Dermis blood vessel endothelial cell (primary cell): ENCODE measurements at places on chromosomes 12 and 14. TPM values are rescaled to one million over a fixed set of nuclear protein-coding genes. Genes with fewer than 3 reads are reported as not detected.
A peak's percentile ranks its signal among the peaks of the same experiment; 100 is the strongest.

DNA sequence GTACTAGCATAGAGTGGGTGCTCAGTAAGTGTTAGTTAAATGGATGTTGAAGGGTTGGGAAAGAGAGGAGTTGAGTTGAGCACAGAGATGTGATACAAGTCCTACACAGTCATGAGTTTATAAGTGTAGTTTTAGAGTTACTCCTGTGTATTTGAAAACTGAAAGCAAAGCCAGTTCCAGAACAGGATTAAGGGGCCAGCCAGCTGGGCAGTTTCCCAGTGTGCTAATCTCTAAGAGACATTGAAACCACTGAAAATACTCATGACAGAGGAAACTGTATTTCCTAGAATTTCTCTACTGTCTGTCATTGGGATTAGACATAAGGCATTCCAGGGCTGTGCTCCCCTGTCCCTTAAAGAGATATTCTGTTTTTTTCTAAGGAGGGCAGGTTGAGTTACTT, 101.0 kb downstream of the DERA start:
- DNase-seq, result no peak

The LRTM2 gene
- not detected in 2 replicates for total RNA-seq

DNA sequence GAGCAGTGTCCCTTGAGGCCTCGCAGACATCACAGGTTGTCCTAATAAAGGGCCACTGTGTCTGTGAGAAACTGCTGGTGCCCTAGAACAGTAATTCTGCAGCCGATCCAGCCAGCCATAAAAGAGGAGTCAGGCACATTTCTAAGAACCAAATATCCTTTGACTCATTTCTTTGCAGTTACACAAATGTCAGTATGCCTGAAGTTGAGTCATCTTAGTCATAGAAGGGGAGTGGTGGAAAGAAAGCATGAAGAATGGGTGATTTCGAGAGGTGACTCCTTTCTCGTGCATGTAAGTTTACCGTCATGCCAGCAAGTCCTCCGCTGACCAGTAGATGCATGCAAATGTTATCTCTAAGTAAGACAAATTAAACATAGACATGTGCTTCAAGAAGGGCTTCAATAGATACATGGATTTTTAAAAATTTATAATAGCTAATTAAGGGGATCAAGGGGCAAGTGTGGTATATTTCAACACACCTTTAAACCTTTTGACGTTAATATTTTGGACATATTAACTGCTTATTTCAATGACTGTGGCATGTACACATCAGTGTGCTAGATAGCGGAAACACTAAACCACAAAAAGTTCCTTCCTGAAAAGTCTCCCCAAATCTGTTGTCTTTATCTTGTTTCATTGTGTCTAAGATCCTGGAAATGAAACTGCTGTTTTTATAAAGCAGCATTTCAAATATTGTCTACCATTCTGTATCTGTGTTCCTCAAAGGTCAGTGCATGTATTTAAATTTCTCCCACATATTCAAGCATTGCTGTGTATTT, 497.4 kb downstream of the NPAS3 start:
- peak; percentile 1 for DNase-seq

- no peak for DNase-seq
Measured at GRCh38 chr14:67516676-67517075, 16.4 kb upstream of the PLEKHH1 start.

GRCh38 chr12:123365025-123365917, 624 bp upstream of the SBNO1 start:
- DNase-seq, result peak; percentile 99

DNA sequence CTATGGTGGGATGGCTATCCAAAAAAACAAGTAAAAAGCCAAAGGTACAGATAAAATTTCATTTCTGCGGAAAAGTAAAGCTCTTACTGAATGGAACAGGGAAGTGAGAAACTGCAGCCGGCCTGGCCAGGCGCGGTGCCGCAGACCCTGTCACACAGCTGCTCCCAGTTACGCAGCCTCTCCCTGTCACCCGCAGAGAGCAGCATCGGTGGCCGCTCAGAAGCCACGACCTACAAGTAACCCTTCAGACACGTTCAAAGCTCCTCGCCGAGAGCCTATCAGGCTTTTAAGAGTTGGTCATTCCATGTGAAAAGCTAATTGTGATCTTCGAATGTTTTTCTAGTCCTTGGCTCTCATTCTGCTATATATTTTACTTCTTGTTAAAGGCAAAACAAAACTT, 11.0 kb upstream of the ANKLE2 start:
- DNase-seq, result no peak

- DNase-seq, result no peak
Measured at GRCh38 chr12:124532331-124532750, 35.1 kb downstream of the NCOR2 start.

- DNase-seq, result no peak
Measured at GRCh38 chr12:130713581-130713991, 2.5 kb downstream of the RIMBP2 start.

DNA sequence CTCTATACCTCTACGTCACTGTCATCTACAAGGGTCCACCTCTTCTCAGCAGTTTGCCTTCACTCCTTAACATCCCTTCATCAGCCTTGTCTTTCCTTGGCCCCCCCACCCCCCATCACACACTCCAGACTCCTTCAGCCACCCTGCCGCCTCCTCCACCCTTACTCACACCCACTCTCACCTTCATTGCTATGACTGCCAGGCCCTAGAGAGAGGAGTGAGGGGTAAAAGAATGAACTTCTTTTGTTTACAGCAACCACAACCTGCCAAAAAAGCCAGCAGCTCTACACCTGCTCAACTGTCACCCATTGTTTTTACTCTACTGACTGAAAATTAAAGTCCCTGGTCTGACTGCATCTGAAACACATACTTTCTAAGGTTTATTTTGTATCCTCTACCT, 112.8 kb downstream of the DUSP6 start:
- DNase-seq, result no peak

The HOXC9 gene
- total RNA-seq, result 0.28 and 0.68 TPM in 2 replicates

The SENP1 gene
- total RNA-seq, result 15.1 and 15.7 TPM in 2 replicates

The KRT73 gene
- total RNA-seq, result not detected in 2 replicates

The GPRC5D gene
- total RNA-seq, result 0.17 TPM in 1 of 2 replicates, not detected in the other

DNA sequence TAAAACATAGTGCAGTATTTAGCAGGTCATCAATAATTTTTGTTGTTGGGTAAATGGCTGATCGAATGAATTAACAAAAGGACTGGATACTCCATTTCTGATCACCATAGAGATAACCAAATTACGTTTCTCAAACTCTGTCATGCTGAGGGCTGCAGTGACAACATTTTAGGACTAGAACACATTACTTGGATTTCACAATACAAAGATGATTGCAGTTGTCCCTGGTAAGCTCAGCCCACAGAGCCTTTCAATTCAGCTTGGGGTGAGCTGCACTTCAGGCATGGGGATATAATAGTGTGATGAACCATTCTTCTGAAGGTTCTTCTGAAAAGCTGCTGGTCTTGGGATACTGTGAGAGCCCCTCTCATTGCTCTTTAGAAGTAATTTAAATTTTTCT, 74.3 kb downstream of the FAR2 start:
- DNase-seq, result no peak

GRCh38 chr12:3977621-3978020, 104.4 kb upstream of the PARP11 start:
- DNase-seq, result no peak

GRCh38 chr12:108033090-108033489, 96.0 kb upstream of the WSCD2 start:
- DNase-seq, result no peak

DNA sequence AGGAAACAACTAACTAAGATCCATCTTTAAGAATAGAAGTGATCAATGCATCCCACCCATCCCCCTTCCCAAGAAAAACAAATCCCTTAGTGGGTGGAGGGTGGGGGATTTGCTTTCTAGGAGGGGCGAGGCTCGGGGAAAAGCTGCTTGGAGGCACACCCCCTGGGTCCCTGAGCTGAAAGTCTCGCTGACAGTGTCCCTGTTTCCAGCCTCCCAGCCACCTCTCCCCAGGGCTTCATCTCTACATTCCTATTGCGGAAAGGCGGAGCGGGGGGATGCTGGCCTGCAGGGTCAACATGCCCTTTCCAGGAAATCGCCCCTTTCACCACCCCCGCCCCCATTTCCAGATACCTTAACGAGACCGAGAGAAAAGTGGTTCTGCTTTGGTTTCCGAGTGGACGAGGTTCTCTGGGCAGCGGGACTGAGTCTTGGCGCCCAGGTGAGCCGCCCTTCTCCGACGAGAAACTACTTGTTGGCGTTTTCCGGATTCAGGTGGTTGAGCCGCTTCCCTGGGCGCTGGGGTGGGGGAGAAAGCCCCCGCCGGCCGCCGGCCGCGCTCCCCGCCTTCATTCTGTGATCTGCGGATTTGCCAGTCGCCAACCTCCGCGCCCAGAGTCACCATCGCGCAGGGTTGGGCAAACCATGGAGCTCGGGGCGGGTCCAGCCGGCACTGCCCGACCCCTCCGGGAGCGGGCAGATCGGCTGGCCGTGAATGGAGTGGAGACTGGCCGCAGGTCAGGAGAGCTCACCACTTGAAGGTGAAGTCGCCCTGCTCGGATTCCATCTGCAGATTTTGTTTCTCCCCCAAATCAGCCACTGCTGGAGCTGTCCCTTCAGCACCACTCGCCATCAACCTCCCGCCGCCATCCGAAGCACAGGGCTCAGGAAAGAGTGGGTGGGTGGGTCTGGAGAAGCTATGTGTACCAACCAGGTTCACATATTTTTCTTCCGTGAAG, 505 bp downstream of the KCNC2 start:
- peak; percentile 13 for DNase-seq

DNA sequence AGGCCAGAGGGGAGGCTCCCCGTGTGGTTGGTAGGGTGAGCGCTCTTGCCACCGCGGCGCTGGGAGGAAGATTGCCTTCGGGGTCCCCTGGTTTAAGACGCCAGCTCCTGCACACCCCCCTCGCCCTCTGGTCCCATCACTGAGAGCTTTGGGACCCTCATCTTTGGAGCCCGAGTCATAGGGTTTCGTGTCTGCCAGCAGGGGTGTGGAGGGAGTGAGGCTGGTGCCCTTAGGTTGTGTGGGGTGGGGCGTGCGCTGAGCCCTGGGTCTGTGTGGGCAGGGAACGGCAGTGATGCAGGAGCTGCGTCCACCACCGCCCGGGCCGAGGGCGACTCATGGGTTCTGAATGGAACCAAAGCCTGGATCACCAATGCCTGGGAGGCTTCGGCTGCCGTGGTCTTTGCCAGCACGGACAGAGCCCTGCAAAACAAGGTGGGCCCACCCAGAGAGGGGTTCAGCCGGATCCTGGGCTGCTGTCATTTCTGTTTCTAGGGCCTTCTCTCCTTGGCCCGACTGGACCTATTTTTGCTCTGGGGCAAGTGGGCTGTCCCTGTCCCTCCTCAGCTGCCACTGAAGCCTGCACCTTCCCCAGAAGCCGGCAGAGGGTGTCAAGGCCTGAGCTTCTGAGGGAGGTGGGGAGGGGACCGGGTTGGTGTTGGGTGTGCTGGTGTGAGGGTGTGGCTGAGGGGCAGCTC, 12.1 kb downstream of the ACADS start:
- DNase-seq, result peak; percentile 41

The CREBL2 gene
- total RNA-seq, result 37.9 and 42.4 TPM in 2 replicates

DNA sequence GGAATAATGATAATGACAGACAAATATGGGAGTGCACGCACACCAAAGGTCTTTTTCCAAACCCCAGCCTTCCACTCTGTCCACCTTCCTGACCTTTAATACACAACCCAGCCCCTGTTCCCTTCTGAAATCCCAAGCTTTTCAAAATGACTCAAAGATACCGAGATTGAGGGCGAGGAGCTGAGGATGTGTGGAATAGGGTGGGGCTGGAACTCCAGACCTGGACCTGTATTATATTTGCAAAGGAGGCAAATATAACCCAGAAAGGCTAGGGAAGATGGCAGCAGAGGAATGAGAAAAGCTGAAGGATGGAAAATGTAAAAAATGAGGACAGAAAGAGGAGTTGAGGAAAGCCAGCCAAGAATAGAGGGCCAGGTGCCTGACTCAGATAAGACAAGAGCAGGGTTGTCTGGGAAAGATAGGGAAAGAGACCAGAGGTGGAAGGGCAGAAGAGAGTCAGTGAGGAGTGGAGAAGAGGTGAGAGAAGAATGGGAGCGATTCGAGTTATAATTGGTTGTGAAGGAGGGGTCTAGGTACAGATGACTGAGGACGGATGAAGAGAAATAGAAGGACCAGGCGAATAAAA, 1.0 kb upstream of the PTMS start:
- DNase-seq, result peak; percentile 26

The TAS2R46 gene
- total RNA-seq, result 2.4 and 3.6 TPM in 2 replicates

- DNase-seq, result peak; percentile 41
Measured at GRCh38 chr14:33184587-33184986, 245.9 kb downstream of the NPAS3 start.

GRCh38 chr14:69657950-69658355, 46.6 kb downstream of the SUSD6 start:
- no peak for DNase-seq

GRCh38 chr12:122421821-122422729, at the start of gene CLIP1:
TSS of gene CLIP1 (minus strand) at chr12:122422669. CDS start at chr12:122380452, 42,217 bp downstream.
- peak; percentile 73 for DNase-seq

The TMEM253 gene
- total RNA-seq, result 0.19 TPM in 1 of 2 replicates, not detected in the other

The DGLUCY gene
- 59.0 and 81.5 TPM in 2 replicates for total RNA-seq

The TAS2R10 gene
- 0.17 and 0.37 TPM in 2 replicates for total RNA-seq

GRCh38 chr12:103865151-103865730, 24.2 kb upstream of the NT5DC3 start:
- DNase-seq, result no peak

GRCh38 chr12:114866331-114866730, 182.4 kb upstream of the TBX3 start:
- DNase-seq, result no peak

DNA sequence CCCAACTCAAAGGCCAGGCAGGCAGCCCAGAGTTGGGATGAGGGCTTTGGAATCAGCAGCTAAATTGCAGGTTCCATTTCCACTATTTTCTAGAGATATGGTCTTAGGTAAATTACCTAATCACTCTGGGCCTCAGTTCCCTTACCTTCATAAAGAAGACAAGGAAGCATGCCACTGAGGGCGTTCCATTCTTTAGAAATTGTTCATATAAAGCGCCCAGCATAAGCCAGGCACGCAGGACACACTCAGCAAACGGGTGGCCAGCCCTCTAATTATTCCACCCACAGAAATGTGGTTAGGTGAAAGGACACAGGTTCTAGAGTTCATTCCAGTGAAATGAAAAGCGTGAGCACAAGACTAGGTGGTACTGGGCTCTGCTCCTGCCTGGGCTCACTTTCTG, 87.9 kb upstream of the BCL11B start:
- DNase-seq, result no peak

GRCh38 chr14:73613419-73613963, 1.2 kb downstream of the ACOT6 start:
- no peak for DNase-seq

DNA sequence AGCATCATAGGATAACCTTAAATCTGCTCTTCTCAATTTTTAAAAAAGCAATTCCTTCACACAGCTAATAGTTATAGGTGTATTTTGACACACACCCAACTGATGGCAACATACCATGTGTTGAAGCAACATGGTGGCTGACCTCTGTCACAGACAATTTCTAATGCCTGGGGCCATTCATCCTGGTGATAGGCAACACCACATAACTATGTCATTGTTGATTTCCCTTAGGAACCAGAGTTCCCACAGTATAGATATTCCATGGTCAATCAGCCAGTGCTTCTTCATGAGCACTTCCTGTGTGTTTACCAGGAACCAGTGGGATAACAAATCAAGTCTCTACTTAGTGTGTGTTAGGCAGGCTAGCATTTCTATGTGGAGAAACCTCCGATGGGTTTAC, 88.3 kb downstream of the FIGNL2 start:
- no peak for DNase-seq

The DDN gene
- total RNA-seq, result under 0.01 and 0.19 TPM in 2 replicates

- DNase-seq, result no peak
Measured at GRCh38 chr14:77086951-77087350, 11.1 kb upstream of the CIPC start.

The CPSF6 gene
- 15.1 and 21.9 TPM in 2 replicates for total RNA-seq
